Mesothelial cell of epicardium (in vitro differentiated cells): ENCODE measurements at places on chromosomes 12 and 14.

DNA sequence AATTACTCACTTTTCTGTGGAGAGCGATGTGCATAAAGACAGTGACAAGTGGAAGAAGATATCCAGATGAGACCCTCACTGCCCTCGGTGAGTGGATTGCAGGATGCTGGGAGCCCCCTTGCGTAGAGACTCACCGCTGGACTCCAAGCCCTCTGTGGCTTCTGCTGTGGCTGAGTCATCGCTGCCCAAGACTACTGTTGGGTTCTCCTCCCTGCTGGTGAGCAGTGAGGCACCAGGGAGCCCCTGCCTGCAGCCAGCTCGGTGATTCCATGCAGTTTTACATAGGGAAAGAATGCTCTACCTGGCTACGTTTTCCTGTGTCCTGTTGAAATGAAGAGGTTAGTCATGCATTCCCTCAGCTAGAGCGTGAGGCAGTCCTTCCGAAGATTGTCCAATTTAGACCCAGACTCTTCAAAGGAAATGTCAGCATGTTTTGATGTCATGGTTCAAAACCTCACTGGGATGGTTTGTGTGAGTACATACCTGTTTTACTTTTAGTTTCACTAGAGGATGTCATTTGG, 28.2 kb downstream of the TRAF3 start:
- H3K4me3 ChIP-seq, result no peak overlapping the region
- H3K27ac ChIP-seq, result no peak overlapping the region

GRCh38 chr12:12803186-12803585, 10.0 kb upstream of the DDX47 start:
- no peak overlapping the region for H3K4me3 ChIP-seq
- no peaks in the 10 kb centered on the region for H3K36me3 ChIP-seq
- no peak for DNase-seq
- H3K27ac ChIP-seq, result no peak overlapping the region
- H3K4me1 ChIP-seq, result peaks cover 11% of the 10 kb centered on the region

- no peaks in the 10 kb centered on the region for H3K36me3 ChIP-seq
- peak overlapping the region; percentile 81 for H3K27ac ChIP-seq
- no peaks in the 10 kb centered on the region for H3K27me3 ChIP-seq
- H3K4me3 ChIP-seq, result peak overlapping the region; percentile 3
- peaks cover 65% of the 10 kb centered on the region for H3K4me1 ChIP-seq
These were observed 599.1 kb downstream of the CCER1 start for GRCh38 chr12:90355711-90356355.

GRCh38 chr12:51818086-51818485, 30.4 kb downstream of the FIGNL2 start:
- peaks cover 15% of the 10 kb centered on the region for H3K27me3 ChIP-seq
- DNase-seq, result no peak
- H3K27ac ChIP-seq, result no peak overlapping the region
- H3K4me1 ChIP-seq, result peaks cover 28% of the 10 kb centered on the region
- no peaks in the 10 kb centered on the region for H3K36me3 ChIP-seq

GRCh38 chr12:678747-679712, 15.8 kb upstream of the NINJ2 start:
- no peak overlapping the region for H3K27ac ChIP-seq
- no peak for DNase-seq
- H3K27me3 ChIP-seq, result no peaks in the 10 kb centered on the region
- H3K4me1 ChIP-seq, result peaks cover 2% of the 10 kb centered on the region
- H3K36me3 ChIP-seq, result no peaks in the 10 kb centered on the region
- no peak overlapping the region for H3K4me3 ChIP-seq

- peaks cover 28% of the 10 kb centered on the region for H3K4me1 ChIP-seq
- H3K36me3 ChIP-seq, result peaks cover 3% of the 10 kb centered on the region
- no peak for DNase-seq
- no peaks in the 10 kb centered on the region for H3K27me3 ChIP-seq
- H3K27ac ChIP-seq, result peak overlapping the region; percentile 48
These were observed 57.8 kb downstream of the CLMN start for GRCh38 chr14:95261616-95262510.

DNA sequence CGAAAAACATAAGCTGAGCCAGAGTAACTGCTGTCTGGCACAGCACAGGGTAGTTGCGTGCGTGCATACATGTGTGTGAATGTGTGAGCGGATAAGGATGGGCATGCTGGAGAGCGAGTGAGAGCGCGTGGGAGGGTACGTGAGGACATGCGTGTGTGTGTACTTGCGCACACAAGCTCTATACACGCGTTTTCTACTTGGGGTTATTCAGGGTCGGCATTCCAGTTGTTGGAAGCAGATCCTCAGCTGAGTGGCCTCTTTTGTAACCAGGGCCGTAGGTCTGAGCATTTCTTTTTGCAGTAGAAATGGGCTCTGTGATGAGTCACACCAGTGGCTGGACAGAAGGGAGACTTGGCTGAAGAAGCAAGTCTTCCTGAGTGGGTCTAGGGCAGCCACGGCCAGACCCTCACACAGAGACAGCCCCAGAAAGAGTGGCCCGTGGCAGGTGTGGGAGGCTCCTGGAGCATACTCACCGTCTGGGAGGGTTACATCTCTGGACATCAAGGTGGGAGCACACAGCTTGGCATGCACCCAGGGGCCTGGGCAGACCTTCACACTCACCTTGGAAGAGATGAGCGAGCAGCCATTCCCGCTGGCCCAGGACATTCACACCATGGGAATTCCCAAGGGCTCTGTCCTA, 78.0 kb downstream of the LRRC74A start:
- H3K36me3 ChIP-seq, result no peaks in the 10 kb centered on the region
- H3K4me1 ChIP-seq, result peaks cover 22% of the 10 kb centered on the region
